ENCODE measurements at places on chromosomes 16 and 17. TPM values are rescaled to one million over a fixed set of nuclear protein-coding genes. Genes with fewer than 3 reads are reported as not detected.

- DNase-seq, result no peak
Measured at GRCh38 chr17:40338058-40338457, 26.5 kb downstream of the GJD3 start.

GRCh38 chr16:64017796-64018195 is 1104.1 kb downstream of the CDH11 start:
- DNase-seq, result no peak

DNA sequence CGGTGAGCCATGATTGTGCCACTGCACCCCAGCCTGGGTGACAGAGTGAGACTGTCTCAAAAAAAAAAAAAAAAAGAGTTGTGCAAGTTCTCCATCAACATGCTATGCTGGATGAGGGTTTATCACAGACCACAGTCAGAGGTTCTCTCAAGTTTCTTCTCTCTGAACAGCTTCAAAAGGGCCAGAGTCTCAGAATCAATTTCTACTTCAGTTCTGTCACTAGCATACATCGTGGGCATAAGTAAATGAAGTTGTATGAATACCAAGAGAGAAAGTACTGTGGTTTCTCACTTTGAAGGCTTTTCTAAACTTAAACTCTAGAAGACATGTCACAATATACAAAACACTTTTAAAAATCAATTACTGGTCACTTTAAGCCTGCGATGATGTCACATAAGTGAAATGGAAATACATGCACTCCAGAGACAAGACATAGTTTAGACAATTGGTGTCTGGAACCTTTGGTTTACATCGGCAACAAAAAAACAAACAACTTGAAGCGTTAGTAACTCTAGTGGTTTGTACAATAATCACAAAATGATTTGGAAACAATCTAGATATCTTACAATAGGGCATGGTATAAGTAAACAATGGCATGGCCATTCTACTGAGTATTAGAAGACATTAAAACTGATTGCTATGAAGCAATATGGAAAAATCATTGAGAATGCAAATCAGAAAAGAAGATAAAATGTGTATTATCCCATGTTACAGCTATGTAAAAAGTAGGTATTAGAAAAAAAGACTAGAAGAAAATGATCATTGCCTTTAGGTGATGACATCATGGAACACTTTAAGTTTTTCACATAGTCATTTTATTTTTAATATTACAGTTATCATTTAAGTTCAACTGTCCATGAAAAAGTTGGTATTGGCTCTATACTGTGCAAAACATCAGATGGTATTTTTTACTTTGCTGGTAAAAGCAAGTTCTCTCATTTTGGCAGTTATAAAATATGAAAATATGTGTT is 232.3 kb downstream of the ZFHX3 start:
- DNase-seq, result no peak

DNA sequence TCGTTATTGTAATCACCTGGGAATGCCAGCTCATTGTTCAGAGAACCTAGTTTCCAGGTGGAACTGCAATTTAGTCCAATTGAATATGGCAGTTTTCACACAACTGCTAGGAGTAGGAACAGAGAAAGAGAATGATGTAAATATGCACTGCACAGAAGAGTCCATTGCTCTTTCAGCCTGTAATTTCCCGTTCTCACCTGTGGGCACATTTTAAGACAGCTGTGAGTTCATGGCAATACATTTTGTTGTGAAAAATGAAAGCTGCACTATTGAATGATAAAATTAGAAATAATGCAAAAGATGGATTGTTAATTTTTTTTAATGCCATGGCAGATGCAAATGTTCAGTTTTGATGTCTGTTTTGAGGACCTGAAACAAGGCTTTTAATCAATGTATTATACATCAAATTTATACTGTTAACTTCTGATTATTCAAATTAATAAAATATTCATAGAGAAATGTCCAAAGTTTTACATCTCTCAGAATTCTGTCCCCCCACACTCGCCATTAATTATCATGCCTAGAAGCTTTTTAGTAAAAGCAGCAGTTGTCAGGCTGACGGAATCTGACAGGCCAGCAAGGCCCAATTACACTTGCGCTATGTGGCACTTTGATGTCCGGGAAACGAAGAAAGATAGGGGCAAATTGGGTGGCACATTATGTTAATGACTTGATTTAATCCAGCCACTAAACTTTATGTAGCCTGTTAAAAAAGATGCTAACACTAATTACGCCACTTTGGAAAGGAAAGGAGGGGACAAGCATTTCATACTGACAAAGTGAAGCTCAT is 72.2 kb downstream of the RPGRIP1L start:
- no peak for DNase-seq

PRSS36 gene
- 0.70 TPM for total RNA-seq

GRCh38 chr17:56867948-56868376 is 34.0 kb downstream of the DGKE start:
- no peak for DNase-seq

- DNase-seq, result no peak
Measured at GRCh38 chr16:46555951-46556350, 65.2 kb downstream of the SHCBP1 start.

DNA sequence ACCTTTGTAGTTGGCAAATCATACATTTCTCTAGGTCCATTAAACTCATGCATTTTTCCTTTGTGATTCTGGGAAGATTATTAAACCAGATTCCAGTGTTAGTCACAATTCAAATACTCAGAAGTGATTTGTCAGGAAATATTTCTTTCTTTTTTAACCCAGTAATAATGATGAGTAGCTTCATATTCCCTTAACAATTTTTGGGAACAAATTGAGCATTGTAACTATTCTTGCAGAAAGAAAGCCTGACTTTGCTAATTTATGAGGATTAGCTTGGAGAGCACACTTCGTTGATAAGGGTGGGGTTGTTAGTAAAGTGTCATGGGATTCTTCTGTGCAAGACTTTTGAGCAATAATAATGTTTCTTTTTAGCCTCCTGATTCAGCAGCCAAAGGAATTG is 18.7 kb upstream of the KRT24 start:
- no peak for DNase-seq

GRCh38 chr17:34499576-34499975 is 79.8 kb upstream of the TMEM132E start:
- no peak for DNase-seq

KRTAP9-4 gene
- not detected for total RNA-seq

- DNase-seq, result no peak
Measured at GRCh38 chr17:67718325-67718941, 697 bp downstream of the NOL11 start.

CLEC3A gene
- total RNA-seq, result not detected

DNA sequence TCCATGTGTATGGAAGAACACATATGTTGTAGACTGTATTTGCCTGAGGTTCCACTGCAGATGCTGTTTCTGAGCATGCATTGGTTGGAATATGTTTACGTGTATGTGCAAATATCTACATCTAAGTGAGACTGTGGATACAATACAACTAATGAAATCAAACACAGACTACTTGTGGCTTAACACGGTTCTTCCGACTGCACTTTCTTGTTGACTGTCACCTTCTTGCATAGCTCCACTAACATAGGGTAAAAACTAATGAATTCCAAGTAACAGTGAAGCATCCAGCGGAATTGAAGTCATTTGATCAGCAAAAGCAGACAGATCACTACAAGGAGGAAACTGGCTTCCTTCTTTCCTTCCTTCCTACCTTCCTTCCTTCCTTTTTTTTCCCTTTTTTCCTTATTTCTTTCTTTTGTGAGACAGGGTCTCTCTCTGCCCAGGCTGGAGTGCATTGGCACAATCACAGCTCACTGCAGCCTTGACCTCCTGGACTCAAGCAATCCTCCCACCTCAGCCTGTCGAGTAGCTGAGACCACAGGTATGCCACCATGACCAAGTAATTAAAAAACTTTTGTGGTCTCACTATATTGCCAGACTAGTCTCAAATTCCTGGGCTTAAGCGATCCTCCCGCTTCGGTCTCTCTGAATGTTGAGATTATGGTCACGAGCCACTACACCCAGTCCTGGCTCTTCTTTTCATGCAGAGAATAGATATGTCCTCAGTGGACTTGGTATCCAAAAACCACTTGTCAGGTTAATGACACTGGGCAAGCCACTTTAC is 22.0 kb upstream of the CCL1 start:
- DNase-seq, result no peak

GRCh38 chr17:47894498-47895346 is 1.3 kb upstream of the SP2 start:
- no peak for DNase-seq

DNA sequence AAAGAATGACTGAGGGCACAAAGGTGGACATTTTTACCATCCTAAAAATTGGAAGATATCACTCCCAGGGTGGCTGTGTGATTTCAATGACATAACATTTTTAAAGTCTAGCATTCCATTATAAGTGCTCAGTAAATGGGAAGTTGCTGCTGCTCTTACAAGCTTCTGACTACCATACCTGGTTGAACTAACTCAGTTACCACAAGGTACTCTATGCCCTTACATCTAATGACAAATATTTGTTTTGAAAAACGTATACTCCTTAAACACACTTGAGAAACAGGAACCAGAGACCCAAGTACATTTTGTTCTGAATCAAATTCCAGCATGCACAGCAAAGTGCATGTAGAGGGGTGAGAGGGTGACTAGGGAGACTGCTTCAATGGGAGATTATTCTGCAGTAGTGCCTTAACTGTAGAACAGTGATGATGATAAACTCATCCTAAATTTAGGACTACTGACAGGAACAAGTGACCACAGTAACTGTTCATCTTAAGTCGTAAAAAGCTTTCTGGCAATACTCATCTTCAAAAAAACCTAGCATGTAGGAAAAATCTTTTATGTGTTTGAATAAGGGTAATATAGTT is 83.5 kb downstream of the KANSL1 start:
- no peak for DNase-seq

DNA sequence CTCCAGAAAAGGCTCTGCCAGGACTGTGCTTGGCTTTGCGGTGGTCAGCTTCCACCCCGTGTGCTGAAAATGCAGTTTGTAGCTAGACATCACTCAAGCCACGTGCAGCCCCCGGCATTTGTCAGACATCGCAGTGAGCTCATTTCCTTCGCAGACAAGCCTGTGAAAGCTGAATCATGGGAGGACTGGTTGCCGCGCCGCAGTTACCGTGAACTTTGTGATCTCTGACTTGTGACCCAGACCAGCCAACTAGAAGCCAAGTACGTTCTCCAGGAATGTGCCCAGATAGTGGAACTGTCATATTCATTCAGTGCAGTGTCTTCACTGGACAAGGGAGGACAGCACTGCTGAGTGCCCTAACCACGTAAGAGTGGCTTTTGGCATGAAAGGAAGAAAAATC is 58.1 kb downstream of the NDE1 start:
- DNase-seq, result no peak

GRCh38 chr17:36978810-36979564 is 30.2 kb downstream of the AATF start:
- no peak for DNase-seq

DOC2A gene
- 3.0 TPM for total RNA-seq

GRCh38 chr16:10206215-10206614 is 24.0 kb upstream of the GRIN2A start:
- no peak for DNase-seq

FN3KRP gene
- 21.2 TPM for total RNA-seq

- no peak for DNase-seq
Measured at GRCh38 chr17:28865946-28866752, 11.3 kb downstream of the ERAL1 start.

DNA sequence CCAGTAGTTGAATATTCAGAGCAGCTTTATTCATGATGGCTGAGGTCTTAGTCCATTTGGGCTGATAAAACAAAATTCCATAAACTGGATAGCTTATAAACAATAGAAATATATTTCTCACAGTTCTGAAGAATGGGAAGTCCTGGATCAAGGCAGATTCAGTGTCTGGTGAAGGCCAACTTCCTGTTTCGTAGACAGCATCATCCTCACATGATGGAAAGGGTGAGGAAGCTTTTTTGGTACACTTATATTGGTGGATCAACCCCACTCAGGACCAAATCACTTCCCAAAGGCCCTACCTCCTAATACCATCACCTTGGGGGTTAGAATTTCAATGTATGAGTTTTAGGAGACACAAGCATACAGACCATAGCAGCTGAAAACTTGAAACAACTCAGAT is 224.2 kb downstream of the CYB561 start:
- DNase-seq, result no peak

ADAD2 gene
- 8.8 TPM for total RNA-seq

GRCh38 chr17:31598399-31598782 is 206.9 kb downstream of the RAB11FIP4 start:
- no peak for DNase-seq

- no peak for DNase-seq
Measured at GRCh38 chr17:48972749-48973097, 4.3 kb upstream of the GIP start.

DNA sequence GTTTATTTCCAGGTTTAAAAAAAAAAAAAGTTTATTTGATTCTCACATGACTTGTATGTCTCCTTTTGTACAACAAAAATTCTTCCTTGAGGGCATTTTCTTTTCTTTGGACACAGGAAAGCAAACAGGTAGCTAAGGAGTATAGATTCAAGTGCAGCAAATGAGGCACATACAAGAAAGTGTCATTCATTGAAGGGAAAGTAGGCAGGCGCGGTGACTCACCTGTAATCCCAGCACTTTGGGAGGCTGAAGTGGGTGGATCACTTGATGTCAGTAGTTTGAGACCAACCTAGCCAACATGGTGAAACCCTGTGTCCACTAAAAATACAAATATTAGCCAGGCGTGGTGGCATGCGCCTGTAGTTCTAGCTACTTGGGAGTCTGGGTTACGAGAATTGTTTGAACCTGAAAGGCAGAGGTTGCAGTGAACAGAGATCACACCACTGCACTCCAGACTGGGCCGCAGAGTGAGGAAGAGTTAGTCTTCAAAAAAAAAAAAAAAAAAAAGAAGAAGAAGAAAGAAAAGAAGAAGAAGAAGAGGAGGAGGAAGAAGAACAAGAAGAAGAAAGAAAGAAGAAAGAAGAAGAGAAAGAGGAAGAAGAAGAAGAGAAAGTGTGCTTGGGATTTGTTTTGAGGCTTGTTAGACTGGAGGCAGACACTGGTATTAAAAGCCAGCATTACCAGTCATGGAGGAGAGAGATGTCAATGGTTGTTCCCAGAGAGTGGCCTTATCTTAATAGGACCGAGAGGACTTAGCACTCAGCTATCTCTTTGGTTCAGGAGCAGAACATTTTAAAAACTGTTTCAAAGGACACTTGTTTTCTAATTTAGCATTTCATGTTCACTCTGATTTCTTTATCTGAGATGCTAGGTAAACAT is 19.7 kb downstream of the GINS3 start:
- DNase-seq, result no peak
